ENCODE measurements at places on chromosomes 7 and 10. TPM values are rescaled to one million over a fixed set of nuclear protein-coding genes. Genes with fewer than 3 reads are reported as not detected.

DNA sequence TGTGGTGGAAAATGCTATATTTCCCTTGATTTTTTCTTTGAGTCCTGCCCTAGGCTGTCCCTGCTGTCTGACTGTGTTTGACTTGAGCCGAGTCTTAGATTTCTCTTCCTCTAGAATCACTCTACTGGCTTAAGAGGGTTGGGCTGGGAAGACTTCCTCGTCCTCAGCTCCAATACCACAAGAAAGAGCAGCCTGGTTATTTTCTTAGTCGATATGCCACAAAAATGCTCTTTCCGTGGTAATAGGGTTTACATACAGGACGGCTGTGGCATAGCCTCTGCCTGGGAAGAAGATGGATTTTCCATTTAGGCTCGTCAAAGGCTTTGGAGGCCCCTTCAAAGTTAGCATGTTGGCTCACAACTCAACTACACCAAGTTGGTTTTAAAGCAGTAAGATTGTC is 212.0 kb upstream of the IGFBP3 start:
- no peak for DNase-seq

GRCh38 chr10:17438583-17438982 is 15.8 kb downstream of the ST8SIA6 start:
- no peak for DNase-seq

- no peak for DNase-seq
Measured at GRCh38 chr10:116713846-116714245, 28.5 kb downstream of the HSPA12A start.

DNA sequence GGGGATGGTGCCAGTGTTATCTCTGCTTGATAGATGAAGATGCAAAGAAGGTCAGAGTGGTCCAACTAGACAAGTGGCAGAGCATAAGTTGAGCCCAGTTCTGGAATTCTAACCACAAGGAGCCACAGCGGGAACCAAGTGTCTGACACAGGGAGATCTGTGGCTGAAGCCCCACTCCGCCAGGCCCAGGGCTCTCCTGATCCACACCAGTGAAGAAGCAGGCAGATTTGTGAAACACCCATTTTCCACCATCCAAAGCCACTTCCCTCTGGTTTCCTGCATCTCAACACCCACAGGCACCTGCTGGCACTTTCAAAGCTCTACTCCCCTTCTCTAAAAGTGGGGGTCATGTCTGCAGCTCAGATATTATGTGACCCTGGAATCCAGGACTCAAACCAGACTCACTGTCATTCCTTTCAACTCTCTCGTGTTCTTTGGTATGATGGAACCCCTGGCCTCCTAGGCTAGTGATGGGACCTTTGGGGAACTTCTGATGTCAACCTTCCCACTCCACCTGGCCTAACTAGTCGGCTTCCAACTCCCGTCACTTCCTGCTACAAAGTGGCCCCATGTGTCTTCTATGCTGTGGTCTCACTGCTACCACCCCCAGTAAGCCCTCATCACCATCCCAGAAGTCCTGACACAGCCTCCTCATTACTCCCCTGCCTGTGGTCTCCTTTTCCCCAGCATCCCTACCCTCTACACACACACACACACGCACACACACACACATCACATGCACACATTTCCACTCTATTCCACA is 177.6 kb downstream of the GRID1 start:
- DNase-seq = peak; percentile 70

DNA sequence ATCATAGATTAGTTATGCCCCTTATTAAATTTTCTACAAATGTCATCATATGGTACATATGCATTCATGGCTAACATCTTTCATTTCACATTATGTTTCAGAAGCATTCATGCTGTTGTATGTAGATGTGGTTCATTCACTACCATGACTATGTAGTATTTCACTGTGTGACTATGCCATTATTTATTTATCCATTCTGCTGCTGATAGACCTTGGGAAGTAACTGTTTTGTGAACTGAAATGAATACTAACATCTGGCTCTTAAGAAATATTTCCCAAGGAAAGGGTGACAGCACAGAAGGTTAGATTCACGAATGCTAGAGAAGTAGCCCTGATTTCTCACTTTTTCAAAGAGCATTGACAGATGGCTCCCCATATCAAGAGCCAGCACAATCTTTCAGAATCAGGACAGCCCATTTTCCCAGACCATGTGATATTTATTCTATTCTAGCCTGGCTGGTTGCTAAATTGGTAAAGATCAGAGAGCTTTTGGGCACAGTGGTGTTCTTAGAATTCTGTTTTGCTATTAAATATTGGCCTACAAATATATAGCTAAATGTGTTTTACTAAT is 157.4 kb downstream of the DYNC1I1 start:
- DNase-seq = no peak

- DNase-seq = no peak
Measured at GRCh38 chr10:106734220-106734619, 430.3 kb downstream of the SORCS1 start.

- no peak for DNase-seq
Measured at GRCh38 chr7:132897093-132897687, 184.7 kb downstream of the CHCHD3 start.

- DNase-seq = no peak
Measured at GRCh38 chr10:16116404-16117304, 256.3 kb upstream of the MINDY3 start.

DNA sequence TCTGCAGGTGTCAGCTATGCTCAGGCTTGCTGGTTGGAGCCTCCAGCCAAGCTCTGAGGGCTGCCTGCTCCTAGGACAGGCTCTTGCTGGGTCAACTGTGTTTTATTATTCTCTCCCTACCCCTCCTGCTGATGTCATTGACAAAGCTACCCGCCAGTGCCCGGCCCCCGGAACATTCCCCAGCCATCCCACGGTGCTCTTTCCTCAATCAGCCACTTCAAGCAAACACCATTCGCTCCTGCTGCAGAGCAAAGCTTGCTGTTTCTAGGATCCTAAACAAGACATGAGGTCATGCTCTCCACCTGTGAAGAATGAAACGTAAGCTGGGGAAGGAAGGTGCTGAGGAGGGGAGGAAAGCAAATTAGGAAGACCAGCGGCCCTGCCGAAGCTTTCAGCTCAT is 2.1 kb upstream of the C10orf71 start:
- no peak for DNase-seq

The NEUROG3 gene
- total RNA-seq = not detected

The SLC35G1 gene
- 2.7 TPM for total RNA-seq

All from posterior vena cava (tissue), 2 donors.